Ammon's horn (tissue), 1 donor: ENCODE measurements at places on chromosomes 3 and 15.

GRCh38 chr3:189122110-189122509 lies 49.7 kb upstream of the TPRG1 start:
- DNase-seq = no peak

GRCh38 chr3:29642393-29643033 lies 361.6 kb downstream of the RBMS3 start:
- no peak for DNase-seq

DNA sequence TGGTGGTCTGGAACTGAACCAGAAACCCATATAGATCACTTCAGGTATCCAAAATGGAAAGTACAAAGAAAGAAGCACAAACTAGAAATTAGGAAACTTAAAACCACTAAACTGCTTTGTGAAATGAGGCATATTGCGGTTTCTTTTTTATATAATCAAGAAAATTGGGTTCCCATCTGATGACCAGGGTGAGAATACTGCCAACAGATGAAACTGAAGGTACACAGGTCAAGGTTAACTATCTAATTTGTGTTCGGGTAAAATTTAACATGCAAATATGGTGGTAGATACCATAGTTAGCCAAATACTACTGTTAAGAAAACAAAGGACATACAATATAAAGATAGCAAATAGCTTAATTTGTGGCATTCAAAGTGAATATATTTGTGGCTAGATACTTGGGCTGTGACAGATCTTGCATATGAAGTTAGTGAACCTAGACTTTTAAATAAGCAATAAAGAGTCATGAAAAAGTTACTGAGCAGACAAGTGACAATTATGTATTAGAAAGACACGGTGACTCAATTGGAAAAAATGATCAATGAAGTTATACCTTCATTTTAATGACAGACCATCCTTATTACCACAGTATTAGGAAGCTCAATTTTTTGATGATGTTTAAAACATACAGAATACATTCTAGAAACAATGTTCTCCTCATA lies 127.4 kb downstream of the NR2E3 start:
- no peak for DNase-seq

DNA sequence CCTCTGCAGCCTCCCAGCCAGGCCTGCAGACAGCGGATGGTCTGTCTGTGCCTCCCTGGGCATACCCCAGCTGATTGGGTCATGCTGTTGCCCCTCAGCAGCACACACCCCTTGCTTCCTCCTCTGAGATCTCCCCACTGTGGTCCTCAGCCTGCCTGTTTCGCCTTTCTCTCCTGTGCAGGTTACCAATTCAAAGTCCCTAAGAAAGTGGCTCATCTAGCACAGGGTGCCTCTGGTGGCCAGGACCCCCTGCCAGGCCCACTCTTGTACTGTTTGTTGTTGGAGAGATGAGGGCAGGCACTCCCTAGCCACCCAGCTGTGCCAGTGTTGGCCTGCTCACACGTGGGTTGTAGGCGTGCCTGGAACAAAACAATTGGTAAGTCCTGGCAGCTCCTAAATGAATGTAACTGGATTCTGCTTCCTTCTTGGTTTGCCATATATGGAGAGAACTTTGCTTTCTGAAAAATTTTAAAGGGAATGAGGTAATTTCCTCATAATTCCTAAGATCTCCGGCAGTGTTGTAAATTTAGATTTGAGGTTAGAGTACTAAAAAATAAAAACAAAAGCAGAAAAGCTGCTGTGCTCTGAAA lies 213.2 kb upstream of the IL12A start:
- peak; percentile 95 for DNase-seq

GRCh38 chr3:32460031-32460749 lies 42.5 kb downstream of the CMTM6 start:
- no peak for DNase-seq

GRCh38 chr3:148528024-148528423 lies 169.7 kb upstream of the AGTR1 start:
- no peak for DNase-seq

GRCh38 chr15:81388436-81388770 lies 14.4 kb upstream of the TMC3 start:
- DNase-seq = no peak

DNA sequence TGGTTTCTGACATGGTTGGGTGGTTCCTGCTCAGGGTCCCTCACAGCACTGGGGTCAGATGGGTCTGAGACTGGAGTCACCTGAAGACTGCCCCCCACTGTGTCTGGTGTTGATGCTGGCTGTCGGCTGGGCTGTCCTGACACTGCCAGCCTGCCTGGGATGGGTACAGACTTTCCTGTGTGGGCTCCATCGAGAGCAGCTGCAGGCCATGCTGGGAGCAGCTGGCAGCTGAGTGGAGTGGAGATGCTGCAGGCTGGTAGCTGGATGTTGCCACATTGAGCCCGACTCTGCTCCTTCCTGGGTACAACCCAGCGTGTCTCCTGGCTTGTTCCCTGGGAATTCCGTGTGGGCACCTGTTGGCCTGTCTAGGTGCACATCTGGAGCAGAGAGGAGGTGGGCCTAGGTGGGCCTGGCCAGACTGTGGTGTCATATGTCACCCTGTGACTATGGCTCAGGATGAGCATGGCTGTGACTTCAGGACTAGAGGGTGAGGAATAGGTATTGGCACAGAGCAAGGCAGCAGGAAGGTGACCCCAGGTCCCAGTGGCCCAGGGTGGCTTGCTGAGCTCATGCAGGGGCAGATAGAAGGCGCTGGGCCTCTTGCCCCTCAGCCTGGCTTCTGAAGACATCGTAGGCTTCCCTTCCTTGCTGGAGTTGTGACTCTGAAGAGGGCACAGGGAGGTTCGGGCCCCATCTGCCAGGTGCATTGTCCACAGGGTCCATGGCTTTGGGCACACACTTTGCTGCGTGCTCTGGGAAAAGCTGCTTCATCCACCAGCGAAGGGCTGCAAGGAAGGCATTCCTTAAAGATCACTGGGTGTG lies 40.0 kb upstream of the PRR23E start:
- DNase-seq = no peak

- DNase-seq = no peak
Observed at GRCh38 chr15:91508633-91509032, 344.9 kb upstream of the SLCO3A1 start.

GRCh38 chr15:70704166-70704565 lies 59.2 kb downstream of the UACA start:
- no peak for DNase-seq

- DNase-seq = no peak
Observed at GRCh38 chr15:83708328-83708727, 54.4 kb downstream of the ADAMTSL3 start.

DNA sequence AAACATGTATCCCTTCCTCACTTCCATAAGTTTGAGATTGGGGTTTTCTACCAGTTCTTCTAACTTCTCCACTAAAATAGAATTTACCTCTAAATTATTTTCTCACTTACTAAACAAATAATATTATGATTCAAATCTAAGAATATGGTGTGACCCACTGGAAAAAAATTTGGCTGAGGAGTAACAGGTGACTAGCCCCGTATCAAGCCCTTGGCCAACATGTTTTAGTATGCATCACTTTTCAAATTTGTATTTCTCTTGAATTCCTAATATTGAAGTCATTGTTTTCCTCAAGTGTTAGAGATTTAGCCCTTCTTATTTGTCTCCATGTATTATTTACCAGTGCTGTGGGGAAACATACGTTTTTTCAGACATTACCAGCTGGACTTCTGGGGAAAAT lies 759.4 kb downstream of the NSUN3 start:
- no peak for DNase-seq

- peak; percentile 57 for DNase-seq
Observed at GRCh38 chr3:133474251-133474801, 74.5 kb downstream of the BFSP2 start.

DNA sequence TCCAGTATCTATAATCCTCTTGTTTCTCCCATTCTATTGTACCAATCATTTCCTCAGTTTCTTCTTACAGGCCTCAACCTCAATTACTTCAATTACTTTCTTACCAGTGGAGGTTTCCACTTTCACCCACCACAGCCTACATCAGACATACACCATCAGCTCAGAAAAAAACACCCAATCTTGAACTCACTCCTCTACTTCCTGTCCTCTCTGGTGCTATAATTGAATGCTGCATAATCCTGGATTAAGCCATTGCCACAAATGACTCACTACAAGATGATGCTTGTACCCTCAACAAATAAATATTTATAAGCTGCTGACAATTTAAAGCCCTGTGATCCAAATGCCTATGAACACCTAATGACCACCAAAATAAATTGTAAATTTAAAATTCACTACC lies 18.5 kb downstream of the RYK start:
- no peak for DNase-seq

DNA sequence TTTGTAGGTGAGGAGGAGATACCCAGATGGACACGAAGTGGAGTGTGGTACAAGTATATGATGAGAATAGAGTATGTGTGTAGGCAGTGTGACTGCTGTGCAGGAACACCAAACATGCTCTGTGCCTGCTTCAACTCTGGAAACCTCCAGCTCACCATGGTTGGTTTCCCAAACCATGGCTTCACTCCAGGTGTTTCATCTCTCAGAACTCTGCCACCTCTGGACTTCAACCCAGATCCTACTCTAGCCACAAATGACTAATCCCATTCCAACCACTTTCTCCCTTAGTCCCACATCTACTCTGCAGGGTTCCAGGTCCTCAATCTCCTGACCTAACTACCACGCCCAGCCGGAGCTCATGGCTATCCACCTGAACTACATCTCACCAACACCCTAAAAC lies 102.1 kb downstream of the RYK start:
- no peak for DNase-seq

- no peak for DNase-seq
Observed at GRCh38 chr15:25056484-25057425, 102.0 kb downstream of the SNRPN start.

GRCh38 chr3:10876661-10877060 lies 60.6 kb downstream of the SLC6A11 start:
- no peak for DNase-seq

- DNase-seq = no peak
Observed at GRCh38 chr3:94291686-94292085, 228.8 kb downstream of the NSUN3 start.

- DNase-seq = no peak
Observed at GRCh38 chr3:29695643-29696198, 414.9 kb downstream of the RBMS3 start.

- no peak for DNase-seq
Observed at GRCh38 chr3:194689493-194689944, 3.8 kb downstream of the FAM43A start.

- DNase-seq = no peak
Observed at GRCh38 chr15:59160880-59161593, 45.6 kb upstream of the LDHAL6B start.

DNA sequence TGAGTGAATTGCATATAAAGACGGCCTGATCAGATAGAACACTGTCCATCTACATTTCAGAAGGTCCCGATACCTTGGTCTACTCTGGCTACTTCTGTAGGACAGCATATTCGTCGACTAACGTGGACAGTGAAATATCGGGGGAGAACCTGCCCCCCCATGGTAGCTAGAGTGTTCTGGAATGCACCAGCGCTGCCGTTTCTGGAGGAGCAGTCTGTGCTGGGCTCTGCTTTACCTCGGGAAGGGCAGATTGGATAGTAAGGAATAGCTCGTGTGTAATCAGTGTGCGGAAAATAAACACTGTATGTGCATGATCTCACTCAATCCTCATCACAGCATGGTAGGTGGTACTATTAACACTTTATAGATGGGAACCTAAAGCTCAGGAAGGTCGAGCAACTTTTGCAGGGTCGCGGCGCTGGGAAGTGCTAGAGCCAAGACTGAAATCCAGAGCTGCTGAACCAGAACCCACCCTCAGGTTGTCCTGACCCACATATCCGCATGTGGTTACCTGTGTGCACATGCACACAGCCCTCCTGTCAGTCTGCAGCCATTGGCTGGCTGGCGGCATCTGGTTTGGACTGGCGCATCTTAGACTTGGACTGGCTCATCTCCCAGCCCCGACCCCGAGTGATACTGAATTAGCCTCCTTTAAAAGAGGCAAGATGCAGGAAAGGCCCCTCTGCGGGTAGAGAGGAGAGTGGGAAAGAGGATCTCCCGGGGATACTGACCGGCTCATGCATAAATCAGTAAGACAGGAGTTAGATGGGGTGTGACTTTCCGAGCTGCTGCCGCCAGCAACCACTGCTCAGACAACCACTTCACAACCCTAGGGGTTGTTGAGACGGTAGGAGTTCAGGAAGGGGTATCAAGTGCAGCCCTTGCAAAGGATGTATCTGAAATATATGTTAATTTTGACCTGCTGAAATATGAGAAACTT lies 155.0 kb upstream of the BHLHE40 start:
- DNase-seq = no peak

GRCh38 chr15:57481038-57481705 lies 104.9 kb downstream of the CGNL1 start:
- DNase-seq = no peak

DNA sequence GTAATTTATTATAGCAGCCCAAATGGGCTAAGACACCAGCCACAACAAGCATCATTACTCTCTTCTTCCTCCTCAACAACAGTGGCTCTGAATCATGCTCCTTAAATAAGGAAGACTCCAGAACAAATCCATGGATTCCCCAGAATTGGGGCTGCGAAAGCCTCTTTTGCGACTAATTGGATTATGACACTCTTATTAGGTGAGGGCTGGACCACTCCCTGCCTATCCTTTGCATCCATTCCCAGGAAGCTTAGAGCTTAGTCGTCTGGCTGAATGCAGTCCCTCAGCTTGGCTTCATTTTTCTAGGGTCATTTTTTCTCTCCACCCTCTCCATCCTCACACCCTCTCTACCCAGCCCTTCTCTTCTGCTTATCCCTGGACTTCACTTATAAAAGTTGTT lies 227.7 kb downstream of the ZNF621 start:
- DNase-seq = no peak

DNA sequence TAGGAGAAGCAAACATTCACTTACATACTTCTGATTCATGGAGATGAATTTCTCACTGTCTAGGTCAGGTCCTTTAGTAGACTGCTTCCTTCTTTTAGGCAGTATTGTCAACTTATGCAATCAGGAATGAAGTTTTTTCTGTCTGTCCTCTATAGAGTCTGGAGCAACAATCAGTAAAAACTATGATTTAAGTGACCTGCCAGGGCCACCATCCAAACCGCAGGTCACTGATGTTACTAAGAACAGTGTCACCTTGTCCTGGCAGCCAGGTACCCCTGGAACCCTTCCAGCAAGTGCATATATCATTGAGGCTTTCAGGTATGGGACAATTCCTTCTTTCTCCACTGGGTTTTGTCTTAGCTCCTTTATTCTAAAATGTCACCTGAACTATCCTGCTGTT lies 523.1 kb downstream of the ROBO2 start:
- no peak for DNase-seq

DNA sequence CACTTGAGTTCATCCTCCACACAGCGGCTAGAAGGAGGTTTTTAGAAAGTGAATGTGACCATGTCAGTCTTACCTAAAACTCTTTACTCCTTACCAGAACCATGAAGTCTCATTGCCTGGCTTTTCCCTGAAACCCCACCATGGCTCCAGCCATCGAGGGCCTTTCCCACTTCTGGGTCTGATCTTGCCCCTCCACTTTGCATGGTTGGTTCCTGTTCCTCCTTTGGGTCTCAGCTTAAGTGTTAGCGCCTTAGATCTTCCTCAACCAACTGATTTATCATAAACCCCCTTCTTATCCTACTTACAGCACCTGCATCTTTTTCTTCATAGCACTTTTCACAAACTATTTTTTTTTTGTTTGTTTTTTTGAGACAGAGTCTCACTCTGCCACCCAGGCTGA lies 45.9 kb upstream of the ULK4 start:
- DNase-seq = no peak

- no peak for DNase-seq
Observed at GRCh38 chr3:56785499-56785898, 16.2 kb downstream of the ARHGEF3 start.
